ENCODE measurements at places on chromosomes 4 and X. TPM values are rescaled to one million over a fixed set of nuclear protein-coding genes. Genes with fewer than 3 reads are reported as not detected.

Gene DGKK
- 0.01 TPM for polyA plus RNA-seq

Gene XK
- polyA plus RNA-seq, result 1.0 TPM

Gene TMPRSS11D
- polyA plus RNA-seq, result 0.04 TPM

Gene FGF5
- not detected for polyA plus RNA-seq
